ENCODE measurements at places on chromosomes 11 and 22.

DNA sequence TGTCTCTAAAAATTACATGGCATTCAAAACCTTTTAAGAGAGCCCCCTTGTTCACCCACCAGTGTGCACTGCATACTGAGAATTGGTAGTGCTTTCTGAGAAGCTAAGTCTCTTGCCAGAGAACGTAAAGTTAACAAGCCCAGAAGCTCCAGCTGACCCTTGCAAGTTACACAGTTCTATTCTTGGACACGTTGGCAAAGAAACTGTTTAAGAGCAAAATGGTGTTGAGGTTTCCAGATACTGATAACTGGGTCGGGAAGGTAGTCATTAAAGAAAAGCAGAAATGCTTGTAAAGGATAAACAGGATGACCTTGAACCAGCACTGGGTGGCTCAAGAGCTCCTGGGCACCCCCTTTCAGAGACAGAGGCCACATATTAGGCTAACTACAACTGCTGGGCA is 284.8 kb downstream of the CADM1 start:
- DNase-seq: no peak

DNA sequence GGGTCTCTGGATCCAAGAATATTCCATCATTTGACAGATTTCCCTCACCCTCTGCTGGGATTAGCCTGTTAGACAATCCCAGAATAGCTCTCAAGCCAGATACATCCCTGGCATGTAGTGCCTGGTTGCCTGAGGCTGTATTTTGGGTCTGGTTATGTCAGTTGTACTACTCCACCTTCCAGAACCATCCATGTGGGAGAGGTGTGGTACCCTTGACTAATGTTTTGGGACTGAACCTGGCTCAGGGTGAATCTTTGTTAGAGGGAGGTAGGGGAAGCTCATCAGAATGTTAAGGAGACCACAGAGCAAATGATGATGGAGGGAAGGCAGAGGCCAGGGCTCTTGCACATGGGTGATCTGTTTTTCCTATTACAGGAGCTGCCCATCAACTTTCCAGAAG is 5.2 kb downstream of the C11orf52 start:
- no peak for DNase-seq

GRCh38 chr22:27752771-27753170 is 48.8 kb downstream of the MN1 start:
- no peak for DNase-seq

DNA sequence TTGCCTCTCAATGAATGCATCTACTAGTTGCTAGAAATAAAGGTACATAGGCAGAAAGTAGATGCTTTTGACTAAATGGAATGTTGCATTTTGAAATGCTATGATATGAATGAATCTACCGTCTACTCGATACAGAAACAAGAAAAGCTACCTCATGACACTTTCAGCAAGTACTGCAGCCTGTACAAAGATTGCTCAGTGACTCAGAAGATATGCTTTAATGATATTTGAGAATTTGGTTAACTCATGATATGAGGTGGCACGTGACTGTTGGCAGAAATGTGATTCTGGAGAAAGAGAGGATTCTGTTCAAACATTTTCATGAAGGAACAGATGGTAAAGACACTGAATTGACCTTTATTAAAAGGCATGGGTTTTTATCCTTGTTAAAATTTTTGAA is 76.0 kb downstream of the HSD17B12 start:
- DNase-seq: no peak

DNA sequence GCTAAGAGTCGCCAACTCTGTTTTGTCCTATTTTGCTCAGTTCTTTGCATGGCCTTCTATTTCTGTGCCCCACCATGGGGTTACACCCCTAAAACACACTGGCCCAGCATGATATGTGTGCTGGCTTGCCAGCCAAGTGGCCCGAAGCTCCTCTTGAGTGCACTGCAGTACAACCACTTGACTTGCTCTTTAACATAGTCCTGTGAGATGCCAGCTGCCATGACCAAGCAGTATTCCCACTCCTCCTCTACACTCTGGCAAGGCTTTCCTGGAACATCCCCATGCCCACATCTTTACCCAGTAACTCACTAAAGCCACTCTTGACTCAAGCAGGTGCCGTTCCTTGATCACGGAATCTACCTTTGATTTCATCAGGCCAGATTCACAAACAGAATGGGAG is 102.9 kb upstream of the GAL start:
- no peak for DNase-seq

- no peak for DNase-seq
Measured at GRCh38 chr11:126149759-126150625, 61.5 kb downstream of the RPUSD4 start.

- DNase-seq: no peak
Measured at GRCh38 chr11:41110527-41110926, 348.9 kb downstream of the LRRC4C start.

DNA sequence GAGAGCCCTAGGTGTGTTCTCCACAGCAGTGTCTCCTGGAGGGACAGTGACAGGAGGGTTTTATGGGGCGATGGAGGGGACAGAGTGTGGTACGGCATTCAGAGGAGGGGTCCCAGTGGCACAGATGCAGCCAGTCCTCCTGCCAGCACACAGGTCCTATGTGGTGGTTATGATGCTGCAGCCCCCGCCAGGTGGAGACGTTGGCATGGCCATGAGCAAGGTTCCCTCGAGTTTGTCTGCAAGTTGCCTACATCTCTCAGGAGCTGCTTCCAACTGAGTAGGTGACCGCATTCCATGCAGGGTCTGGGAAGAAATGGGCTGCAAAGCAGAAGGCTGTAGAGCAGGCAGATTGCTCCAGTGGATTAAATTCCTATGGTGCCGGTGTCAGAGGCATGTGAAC is 646.0 kb downstream of the TBC1D22A start:
- DNase-seq: no peak

DNA sequence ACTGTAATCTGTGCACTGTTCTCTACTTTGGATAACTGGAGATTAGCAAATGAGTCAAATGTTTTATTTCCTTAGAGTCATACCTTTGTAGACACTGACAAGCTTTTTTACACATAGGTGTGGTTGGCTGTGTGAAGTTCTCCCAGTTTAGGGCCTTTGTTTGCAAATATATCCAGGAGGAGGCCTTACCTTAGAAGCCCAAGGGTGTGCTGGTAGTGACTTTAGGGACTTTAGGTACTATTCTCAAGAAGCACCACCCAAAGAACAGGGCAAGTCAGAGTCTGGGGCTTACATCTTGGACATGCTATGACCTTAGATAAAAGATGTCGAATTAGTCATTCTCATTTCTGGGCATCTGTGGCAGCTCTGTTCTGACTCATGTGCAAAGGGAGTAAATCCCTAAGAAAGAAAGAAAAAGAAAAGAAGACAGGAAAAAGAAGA is 4.8 kb upstream of the FAR1 start:
- DNase-seq: no peak

DNA sequence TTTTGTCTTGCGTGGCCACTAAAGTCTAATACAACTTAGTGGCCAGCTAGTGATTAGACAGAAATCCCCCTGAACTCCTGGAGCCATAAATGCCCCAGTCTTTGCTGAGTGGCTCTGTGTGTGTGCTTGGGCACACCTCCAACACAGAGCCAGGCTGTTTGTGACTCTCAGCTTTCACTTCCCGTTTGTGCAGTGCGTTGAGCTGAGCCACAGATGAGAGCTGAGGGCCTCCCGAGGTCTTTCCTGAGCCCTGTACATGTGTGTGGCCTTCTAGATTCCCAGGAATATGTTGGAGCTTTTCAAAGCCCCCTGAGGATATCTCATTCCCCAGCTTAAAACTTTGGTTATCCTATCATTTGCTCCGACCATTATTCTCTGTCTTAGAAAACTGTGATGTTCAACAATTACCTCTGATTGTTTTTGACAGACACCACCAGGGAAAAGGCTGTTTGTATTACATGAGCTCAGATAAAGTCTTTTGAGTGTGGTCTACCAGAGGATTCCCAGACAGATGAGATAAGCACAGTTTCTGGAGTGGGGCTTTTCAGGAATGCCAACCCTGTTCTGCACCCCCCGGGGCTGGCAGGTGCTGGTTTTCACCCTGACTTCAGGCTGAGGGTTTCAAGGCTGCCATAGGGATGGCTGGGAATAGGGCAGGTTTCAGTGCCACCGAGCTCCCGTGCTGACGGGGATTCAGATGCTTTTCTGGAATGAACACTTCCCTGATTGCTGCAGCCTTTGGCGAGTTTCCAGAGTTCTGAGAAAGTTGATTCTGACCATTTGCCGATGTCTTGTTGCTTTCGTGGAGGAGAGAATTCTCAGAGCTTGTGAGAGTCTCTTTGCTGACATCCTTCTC is 23.8 kb downstream of the IGHMBP2 start:
- no peak for DNase-seq
